Stimulated activated CD4-positive, alpha-beta T cell treated with anti-CD3 and anti-CD28 coated beads, TNF-alpha, amount 100 ng/mL, for 4 hours (primary cell): ENCODE measurements at places on chromosomes 11 and 22.

DNA sequence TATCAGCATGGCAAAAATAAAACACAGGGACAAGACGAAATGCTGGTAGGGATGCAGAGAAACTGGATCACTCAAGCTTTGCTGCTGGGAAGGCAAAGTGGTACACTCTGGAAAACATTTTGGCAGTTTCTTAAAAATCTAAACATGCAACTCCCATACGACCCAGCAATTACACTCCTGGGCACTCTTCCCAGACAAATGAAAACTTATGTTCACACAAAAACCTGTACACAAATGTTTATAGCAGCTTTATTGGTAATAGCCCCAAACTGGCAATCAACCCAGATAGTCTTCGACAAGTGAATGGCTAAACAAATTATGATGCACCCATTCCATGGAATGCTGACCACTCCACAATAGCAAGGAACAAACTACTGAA lies 35.8 kb upstream of the PRR5 start:
- DNase-seq, result no peak

- no peak for DNase-seq
Observed at GRCh38 chr22:46269564-46269963, 1.8 kb downstream of the TTC38 start.

- no peak for DNase-seq
Observed at GRCh38 chr11:14678350-14678749, 34.7 kb downstream of the PDE3B start.

DNA sequence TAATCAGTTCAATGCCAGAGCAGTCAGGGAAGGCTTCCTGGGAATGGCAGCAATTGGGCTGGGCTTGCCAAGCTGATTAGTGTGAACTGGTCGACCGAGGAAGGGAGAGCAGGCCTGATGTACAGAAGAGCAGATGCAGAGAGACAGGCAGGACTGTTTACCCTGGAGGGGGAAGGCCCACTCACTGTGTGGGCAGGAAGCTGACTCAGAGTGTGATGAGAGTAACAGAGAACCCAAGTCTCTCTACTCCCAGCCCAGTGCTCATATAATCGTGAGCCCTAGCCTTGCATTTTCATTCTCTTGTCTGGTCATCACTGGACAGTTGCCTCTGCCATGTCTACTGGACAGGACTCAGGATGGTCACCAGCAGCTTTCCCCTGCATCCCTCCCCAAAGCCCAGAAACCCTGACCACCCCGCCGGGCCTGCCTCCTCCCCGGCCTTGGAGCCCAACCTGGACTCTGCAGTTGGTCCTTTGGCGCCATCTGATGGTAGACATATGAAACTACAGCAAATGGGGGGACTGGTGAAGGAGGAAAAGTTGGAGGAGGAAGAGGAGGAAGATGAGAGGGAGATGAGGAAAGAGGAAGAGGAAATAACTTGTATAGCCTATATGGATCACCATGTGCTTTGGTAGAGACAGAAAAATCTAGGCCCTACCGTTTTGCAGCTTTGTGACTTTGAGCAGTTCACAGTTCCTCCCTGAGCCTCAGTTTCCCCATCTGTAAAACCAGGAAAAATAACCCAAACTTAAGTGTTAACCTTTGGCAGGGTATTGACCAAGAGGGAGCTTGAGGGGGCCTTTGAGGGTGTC lies 43.4 kb upstream of the PRDM11 start:
- DNase-seq, result peak; percentile 61

- DNase-seq, result no peak
Observed at GRCh38 chr22:19942157-19943081, 801 bp upstream of the TXNRD2 start.

DNA sequence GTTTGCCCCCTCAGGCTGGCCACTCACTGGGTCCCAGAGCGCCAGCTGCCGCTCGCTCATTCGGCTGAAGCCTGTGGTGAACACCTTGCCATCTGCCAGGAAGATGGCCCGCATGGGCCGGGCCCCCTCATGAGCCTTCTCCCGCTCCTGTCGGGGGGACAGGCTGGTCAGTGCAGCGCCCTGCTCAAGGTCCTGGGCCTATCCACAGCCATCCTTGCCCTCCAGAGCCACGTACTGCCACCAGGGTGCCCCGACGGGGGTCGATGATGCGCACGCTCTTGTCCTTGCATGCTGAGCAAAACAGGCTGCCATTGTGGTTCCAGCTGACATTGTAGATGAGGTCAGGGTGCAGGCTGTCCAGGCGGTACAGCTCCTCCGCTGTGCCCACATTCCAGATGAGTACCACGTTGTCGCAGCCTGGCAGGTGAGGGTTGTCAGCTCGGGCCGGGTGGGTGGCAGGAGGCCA lies 2.1 kb downstream of the CORO1B start:
- DNase-seq, result no peak

- DNase-seq, result no peak
Observed at GRCh38 chr11:110279881-110280280, 16.5 kb downstream of the RDX start.

GRCh38 chr22:50189849-50190181 lies 4.1 kb downstream of the TRABD start:
- no peak for DNase-seq

GRCh38 chr11:115505175-115505574 lies 960 bp upstream of the CADM1 start:
- DNase-seq, result no peak

- DNase-seq, result no peak
Observed at GRCh38 chr11:118012083-118012669, 26.0 kb downstream of the IL10RA start.

DNA sequence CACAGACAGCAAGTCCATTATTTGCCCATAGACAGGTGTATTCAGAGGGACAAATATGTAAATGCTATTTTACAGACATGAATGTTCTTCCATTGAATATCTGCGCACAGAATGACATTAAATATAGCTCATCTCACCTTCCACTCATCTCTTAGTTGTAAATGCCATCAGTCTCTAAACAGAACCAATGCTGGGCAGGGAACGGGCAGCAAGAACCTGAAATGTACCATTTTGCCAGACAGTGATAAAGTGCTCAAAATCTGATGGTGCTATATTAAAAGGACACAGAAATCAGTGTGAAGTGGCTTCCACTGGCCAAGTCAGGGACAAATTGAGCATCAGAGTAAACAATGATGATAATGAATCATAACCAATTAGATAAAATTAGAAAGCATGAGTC lies 10.0 kb upstream of the OR8B4 start:
- DNase-seq, result no peak

- DNase-seq, result no peak
Observed at GRCh38 chr11:6615046-6615445, 3.0 kb upstream of the TAF10 start.

DNA sequence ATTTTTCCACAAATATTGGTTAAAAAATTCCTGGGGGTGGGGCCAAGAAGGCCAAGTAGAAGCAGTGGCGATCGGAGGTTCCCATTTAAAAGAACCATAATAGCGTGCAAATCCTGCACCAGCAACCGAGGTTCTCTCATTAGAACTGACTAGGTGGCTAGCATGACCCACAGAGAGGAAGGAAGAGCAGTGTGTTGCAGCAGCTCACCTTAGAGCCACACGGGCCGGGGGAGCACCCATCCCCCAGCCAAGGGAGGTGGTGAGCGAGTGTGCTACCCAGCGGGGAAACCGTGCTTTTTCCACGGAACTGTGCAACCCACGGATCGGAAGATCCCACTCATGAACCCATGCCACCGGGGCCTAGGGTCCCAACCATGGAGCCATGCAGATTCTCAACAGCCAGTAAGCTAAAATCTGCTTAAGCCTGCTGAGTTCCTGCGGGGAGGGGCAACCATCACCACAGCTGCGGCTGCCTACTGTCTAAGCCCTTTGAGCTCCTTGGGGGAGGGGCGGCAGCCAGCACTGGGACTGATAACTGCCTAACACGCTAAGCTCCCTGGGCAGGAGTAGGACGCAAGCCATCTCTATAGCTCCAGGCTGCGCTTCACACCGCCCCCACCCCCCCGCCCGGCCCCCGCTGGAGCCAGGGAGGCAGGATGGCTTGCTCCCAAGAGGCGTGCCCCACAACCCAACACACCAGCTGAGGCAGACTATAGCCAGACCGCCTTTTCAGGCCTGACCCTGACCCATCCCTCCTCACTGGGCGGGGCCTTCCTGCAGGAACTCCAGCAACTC lies 21.0 kb upstream of the HTATIP2 start:
- no peak for DNase-seq

- peak; percentile 74 for DNase-seq
Observed at GRCh38 chr11:2443881-2444820, at the start of gene TRPM5. Gene TRPM5, minus strand, starts transcription at chr11:2444514. Its CDS starts 21,478 bp downstream, at chr11:2423036.

- DNase-seq, result no peak
Observed at GRCh38 chr11:117980720-117981119, 5.5 kb upstream of the IL10RA start.

DNA sequence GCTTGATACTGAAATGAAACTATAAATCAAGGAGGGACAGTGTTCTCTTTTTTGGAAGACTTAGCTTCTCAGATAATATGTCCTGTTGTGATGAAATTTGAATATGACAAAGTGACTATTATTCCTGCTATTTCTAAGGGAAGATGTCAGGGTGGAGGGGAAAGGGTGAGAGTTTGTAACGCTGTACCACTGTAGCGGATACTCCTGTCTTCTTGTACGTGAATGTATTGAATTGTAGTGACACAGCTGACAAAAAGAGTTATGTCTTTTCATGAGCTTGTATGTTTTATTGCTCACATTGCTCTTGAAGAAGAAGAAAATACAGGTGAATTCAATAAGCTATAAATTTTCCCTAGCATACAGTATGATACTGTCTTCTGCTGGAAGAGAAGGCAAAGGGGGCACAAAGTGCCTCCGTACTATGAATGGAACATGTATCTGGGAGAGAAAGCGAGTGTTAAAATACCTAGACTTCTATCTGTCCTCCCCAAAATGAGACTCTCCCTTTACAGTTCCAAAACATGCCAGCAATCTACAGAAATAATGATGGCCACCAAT lies 538.5 kb upstream of the LRRC4C start:
- DNase-seq, result no peak

- peak; percentile 71 for DNase-seq
Observed at GRCh38 chr11:66868726-66869566, 12.1 kb downstream of the LRFN4 start.

DNA sequence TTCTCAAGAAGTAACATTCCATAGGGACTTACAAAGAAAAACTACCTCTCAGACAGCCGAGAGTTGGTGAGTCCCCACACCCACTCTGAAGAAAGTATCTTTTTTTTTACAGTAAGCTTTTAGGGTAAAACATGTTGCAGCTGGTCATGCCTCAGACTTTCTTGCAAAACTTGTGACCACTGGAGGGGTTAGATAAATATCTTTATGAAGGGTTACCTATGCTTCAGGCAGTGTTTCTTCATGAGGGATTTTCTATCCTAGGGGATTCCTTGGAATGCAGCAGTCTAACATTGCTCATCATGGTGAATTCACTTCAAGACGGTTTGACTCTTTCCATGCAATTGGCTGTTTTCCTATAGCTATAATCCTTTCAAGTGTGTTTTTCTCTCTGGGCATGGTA lies 20.8 kb upstream of the SNX19 start:
- no peak for DNase-seq

- no peak for DNase-seq
Observed at GRCh38 chr11:3205261-3206155, 13.1 kb downstream of the MRGPRG start.

- no peak for DNase-seq
Observed at GRCh38 chr11:11510939-11511338, 110.9 kb downstream of the GALNT18 start.

- no peak for DNase-seq
Observed at GRCh38 chr11:46357483-46357936, 10.2 kb downstream of the DGKZ start.

GRCh38 chr11:75946531-75947530 lies 131.8 kb downstream of the UVRAG start:
- DNase-seq, result no peak

DNA sequence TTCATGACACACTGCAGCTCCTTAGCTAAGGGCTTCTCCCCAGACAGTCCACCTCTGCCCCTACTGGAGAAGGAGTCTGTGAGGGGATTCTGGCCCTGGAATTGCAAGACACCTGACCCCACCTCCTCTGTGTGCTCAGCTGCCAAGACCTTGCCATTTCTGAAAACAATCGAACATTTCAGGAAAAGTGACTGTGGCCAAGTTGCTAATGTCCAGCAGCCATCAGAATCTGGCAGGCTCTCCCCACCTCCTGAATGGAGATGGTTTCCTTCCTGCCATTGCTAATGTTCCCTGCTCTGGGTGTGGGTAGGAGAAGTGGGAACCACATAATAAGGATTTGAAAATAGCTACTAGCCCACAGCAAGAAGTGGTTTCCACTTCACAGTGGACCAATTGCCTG lies 127.2 kb upstream of the ALX4 start:
- DNase-seq, result no peak

DNA sequence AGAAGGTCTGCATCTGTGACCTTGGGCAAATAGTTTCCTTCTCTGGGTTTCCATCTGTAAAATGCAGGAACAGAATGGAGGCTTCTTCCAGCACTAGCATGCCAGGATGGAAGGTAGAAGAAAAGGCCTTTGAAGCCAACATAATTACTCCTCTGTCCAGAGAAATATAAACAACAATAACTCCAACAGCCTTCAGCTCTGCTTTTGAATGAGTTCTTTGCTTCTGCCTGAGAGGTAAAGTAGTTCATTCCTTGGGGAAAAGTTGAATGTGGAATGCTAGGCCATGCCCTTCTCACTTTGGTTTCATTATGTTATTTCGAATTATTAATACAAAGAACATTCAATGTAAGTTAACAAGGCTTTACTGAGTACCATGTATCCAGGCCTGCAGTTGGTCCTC lies 61.2 kb upstream of the BLID start:
- no peak for DNase-seq

DNA sequence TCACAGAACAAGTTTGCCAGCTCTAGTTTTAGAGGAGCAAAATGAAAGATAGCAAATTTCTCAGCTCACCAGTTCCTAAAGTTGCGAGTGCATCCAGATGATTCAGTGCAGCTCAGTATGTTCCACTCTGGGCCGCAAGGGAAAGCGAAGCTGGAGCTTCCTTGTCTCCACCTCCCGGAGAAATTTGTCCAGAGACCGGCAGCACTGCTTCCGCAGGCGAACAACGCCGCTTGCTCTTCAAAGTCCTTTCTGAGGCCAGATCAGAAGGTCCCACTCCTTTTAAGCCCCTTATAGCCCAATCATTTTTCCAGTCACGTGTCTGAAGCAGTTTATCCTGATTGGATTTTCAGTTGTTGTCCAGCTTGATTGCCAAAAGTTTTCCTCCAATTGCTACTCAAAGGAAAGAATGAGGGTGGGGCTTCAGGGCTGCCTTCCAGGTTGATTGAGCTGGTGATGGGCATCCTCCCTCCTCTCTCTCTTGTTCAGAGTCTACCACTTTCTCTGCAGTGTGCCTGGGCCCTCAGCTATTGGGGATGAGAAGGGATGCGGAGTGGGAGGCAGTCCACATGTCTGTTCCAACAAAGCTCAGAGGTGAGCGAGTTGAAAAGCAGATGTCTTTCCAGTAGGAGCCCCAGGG lies at the start of gene ZNF280A:
Gene ZNF280A, minus strand, starts transcription at position 251 of the 637 bp plus-strand sequence. CDS start 4,640 bp downstream, outside the sequence.
- DNase-seq, result no peak
